ENCODE measurements at places on chromosomes 5 and 9.

- DNase-seq, result no peak
Observed at GRCh38 chr5:90898326-90899013, 339.9 kb downstream of the ADGRV1 start.

DNA sequence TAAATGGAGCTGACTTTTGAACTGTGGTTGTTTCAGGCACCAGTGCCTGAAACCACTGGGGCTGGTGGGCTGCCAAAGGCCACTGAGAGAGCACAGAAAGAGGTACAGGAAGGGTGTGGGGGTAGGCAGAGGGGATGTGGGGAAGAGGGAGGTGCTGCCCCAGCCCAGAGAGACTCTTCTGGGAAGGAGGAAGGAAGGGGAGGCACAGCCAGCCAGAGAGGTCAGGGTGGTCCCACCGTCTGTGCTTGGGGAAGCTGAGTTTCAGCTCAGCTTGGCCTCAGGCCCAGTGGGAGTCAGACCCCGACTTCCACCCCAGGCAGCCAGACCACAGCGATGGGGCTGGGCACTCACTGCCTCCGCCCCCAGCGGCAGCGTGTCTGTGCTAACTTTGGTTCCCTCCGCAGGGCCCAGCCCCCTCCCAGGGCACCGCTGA is 8.6 kb upstream of the PHYKPL start:
- DNase-seq, result no peak

GRCh38 chr5:147826361-147826760 is 5.1 kb downstream of the SPINK1 start:
- DNase-seq, result no peak

DNA sequence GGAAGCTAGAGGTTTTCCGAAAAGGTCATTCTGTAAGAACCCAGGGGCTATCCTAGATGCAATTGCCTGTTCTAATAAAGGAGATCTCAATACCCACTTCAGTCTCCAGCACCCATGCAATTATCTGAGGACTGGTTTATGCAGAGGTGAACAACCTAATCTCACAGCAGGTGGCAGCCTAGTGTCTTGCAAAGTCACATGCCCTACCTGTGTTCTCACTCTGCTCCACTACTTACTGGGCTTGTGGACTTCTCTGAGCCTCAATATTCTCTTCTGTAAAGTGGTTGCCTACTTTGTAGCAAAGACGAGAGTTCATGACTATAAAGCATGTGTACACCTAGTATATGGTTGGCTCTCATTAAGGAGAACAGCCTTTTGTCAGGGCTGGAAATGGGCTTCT is 21.0 kb upstream of the ALDH1B1 start:
- no peak for DNase-seq

- DNase-seq, result no peak
Observed at GRCh38 chr9:95007226-95007869, 280.8 kb downstream of the AOPEP start.

- no peak for DNase-seq
Observed at GRCh38 chr9:87725356-87725899, 491 bp upstream of the CTSL start.

DNA sequence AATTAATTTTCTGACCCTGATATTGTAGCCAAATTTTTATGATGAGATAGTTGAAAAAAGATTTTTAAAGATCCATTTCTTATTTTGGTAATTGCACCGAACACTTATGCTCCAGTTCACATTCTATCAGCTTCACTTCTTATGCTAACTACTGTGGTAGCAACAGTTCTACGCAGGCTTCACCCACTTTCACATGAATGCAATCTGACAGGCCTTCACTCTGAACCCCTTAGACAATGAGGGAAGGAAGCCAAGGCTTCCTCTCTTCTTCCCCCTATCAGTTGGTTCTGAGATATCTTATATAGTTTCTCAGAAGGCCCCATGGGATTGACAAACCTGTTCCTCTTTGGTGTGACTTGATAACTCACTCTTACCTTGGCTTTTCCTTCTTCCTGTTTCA is 185.8 kb downstream of the CETN3 start:
- no peak for DNase-seq

GRCh38 chr5:90632791-90633190 is 74.2 kb downstream of the ADGRV1 start:
- no peak for DNase-seq

DNA sequence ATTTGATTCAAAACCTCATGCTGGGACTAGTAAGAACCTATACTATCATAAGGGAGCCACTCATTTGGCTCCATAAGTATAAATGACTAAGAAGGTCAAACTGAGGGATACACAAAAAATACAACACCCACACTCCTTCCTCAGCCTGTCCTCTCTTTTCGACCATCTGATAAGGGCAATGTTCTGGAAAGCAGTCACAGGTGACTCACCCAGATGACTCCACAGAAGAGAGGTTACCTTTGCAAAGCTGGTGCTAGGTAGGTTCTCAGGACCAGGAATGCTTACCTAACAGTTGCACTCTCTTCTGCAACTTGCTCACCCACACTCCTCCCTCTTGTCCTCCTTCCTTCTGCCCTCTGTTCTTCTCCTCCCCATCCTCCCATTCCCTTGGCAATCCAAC is 32.9 kb downstream of the LHFPL2 start:
- DNase-seq, result no peak

DNA sequence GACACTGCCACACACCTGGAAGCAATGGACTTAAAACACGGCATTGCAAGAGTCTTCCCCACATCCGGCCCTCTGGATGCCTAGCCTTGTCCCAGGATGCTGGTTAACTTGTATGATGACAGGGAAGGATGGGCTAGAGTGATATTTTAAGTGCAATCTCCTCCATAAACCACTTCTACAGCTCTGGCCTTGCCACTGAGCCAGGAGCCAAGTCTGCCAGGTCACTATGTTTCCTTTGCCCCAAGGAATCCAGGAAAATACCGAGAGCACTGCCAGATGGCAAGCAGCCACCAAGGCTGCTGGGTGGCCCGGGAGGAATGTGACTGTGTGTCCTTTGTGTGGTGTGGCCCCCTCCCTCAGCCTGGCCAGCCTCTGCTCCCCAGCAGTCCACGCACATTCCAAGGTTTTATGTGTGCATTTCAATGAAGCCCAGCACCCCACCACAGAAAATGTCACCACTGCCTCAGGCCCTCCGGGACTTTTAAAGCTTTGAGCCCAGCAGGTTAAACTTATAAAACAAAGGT is 106.0 kb downstream of the FRMD3 start:
- DNase-seq, result no peak
